ENCODE measurements at places on chromosomes 1 and 21.
A peak's percentile ranks its signal among the peaks of the same experiment; 100 is the strongest.

GRCh38 chr21:35868869-35869223 is 191.5 kb downstream of the SETD4 start:
- DNase-seq = no peak

DNA sequence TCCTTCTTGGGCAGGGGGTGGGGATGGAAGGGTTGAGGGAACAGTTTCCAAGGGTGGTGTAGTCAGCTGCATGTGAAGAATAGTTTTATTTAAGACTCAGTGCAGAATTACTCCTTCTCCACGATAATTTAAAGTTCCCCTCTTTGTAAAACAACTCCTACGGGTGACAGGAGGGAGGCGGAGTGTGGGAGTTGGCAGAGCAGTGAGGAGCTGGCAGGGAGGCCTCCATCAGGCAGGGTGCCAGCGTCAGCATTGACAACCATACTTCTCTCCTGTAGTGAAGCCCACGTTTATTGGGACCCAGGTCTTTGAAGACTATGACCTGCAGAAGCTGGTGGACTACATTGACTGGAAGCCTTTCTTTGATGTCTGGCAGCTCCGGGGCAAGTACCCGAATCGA is 93.8 kb downstream of the MTR start:
- DNase-seq = no peak

- peak; percentile 61 for DNase-seq
Observed at GRCh38 chr1:108551137-108551862, 8.6 kb upstream of the EEIG2 start.

DNA sequence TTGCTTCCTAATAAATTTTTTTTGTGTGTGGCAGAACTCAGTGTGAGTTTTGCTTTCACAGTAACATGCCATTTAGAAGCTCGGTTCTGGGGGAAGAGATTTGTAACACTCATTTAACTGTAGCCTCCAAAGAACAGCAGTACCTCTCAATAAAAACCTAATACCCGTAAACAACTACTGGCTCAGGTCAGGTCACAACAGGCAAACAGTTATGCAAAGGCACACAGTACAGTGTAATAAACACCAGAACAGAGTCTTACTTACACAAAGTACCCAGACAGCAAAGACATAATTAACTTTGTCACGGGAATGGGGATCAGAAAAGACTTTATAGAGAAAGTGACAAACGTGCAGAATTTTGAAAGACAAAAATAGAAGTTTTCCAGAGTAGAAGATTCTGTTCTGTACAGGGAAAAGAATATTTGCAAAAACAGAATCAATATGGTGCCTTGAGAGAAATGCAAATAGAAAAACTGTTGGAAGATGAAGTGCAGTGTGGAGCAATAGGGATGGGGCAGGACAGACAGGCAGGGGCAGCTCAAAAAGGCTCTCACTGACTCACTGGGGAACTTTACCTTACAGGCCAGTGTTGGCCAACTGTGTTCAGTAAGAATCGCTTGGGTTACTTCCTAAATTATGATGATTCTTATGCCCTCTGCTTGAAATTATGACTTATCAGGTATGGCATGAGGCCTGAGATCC is 38.8 kb downstream of the EGLN1 start:
- no peak for DNase-seq

DNA sequence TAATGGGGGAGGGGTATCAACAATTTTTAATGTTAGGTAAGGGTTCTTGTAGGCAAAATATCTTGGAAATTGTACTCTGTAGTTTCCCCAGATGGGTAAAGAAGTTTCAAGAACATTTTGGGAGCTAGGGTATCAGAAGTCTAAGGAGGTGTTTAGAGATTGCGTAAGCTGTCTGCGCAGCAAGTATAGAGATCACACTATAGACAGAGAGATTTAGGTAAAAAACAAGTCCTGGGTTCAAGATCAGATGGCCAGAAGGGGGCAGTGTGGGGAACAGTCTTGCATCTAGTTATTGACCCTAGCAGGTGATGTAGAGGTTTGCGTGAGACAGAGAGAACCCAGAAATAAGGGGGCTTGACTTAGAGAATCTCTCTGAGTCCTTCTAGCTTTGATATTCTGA is 80.8 kb downstream of the S1PR1 start:
- no peak for DNase-seq

DNA sequence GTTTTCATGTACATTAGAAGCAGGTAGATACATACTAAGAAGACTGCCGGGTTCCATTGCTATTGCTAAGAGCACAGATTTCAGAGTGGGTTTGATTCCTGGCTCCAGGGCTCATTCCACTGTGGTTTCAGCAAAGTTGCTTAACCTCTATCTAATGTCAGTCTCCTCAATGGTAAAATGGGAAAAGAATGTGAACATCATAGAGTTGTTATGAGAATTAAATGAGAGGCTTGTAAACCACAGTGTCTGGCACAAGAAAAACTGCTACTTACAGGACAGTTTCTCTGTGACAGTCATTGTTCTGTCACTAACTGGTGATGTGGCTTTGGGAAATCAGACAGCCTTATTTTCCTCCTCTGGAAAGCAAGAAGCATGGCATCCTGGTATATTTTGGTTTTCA is 10.7 kb upstream of the PLXNA2 start:
- no peak for DNase-seq

DNA sequence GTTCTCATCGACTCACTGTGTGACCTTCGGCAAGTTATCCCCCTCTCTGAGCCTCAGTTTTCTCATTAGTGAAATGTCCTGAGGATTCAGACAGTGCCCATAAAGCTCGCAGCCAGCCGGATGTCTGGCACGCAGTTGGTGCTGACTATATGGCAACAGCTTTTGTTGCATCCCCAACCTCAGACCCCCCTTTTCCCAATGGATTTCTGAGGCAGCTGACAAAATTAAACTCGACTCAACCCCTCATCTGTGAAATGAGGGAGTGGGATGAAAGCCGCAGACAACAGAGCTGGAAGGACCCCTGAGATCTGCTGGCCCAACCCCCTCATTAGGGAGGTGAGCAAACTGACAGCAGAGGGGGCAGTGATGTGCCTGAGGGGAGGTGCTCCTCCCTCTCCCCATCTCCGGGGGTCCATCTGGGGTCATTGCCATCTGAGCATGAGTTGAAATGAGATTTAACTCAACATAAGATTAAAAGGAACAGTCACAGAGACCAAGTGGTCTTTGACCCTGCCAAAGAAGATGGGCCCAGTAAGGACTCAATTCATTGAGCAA is 40.4 kb downstream of the NKAIN1 start:
- DNase-seq = no peak

DNA sequence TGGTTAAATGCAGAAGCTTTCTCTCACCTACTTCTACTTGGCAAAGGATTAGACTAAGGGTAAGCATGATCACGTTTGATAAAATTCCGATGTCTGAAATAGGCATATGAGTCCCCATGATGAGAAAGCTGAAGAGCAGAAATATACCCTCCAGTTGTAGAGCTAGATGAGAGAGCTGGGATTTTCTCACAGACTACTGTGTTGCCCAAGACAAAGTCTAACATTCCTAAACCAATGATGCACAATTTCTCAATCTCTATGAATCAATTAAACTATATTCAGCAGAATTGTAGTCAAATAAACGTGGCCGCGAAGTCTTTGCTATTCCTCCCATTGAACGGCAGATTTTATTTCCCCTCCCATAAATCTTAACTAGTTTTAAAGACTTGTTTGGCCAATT is 699.2 kb downstream of the KCNT2 start:
- DNase-seq = no peak

- no peak for DNase-seq
Observed at GRCh38 chr1:228059634-228060457, 22.7 kb upstream of the ARF1 start.

- DNase-seq = no peak
Observed at GRCh38 chr1:16143566-16144324, 12.1 kb downstream of the EPHA2 start.

DNA sequence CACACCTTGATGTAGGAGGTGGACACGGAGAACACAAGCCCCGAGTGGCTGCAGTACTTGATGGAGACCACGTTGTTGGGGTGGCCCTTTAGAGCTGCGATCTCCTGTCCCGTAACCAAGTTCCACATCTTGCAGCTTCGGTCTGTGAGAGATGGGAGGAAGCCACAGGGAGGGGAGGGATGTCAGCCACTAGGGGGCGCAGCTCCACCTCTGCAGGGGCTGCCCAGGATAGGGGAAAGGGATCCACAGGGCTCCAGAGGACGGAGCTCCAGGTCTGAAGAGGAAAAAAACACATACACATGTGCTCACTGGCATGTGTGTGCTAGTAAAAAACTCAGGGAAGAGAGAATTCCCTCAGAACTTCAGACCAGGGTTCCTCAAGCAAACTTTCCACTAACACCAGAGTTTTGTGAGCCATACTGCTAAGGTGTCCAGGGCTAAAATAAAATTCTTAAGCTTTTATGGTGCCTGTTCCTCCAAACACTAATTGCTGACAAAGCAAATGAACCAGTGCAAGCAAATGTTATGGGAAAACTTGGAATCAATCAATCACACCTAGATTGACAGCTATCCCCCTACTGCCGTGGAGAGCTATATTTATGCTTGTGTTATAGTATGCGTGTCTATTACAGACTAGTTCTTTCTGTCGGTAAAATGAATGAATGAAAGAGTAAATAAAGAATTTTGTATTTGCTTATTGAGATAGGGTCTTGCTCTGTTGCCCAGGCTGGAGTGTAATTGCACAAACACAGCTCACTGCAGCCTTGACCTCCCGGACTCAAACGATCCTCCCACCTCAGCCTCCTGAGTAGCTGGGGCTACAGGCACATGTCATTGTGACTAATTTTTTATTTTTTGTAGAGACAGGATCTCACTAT is 43.7 kb downstream of the KIF21B start:
- peak; percentile 21 for DNase-seq

GRCh38 chr1:58116284-58116683 is 430.2 kb downstream of the OMA1 start:
- no peak for DNase-seq

GRCh38 chr1:180975551-180975950 is 47.1 kb downstream of the STX6 start:
- DNase-seq = no peak

DNA sequence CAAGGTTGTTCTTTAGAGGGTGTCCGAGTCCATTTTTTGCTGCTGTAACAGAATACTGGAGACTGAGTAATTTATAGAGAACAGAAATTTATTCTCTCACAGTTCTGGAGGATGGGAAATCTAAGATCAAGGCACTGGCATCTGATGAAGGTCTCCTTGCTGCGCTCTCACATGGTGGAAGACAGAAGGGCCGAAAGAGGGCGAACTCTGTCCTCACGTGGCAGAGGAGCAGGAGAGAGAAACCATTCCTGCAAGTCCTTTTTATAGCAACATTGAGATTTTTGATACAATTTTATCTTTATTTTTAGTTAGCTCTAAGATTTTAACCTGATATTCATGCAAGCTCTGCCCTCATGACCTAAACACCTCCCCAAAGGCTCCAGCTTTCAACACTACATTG is 48.3 kb downstream of the ATG4C start:
- no peak for DNase-seq

DNA sequence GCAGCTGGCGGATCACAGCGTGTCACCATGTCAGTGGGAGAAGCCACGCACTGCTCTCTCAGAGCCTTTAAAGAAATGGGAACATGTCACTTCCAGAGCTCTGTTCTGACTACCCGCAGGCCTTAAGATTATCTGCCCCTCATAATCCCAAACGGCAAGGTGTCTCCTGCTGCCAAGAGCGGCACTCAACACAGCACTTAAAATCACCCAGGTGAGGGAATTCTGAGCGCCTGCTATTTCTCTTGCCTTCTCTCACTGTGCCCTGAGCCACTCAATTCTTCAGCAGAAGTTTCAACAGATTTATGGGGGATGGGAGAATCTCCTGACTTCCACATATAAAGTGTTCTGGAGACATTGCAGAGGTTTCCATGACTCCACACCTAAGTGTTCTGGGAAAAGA is 137.9 kb downstream of the LMO4 start:
- no peak for DNase-seq

DNA sequence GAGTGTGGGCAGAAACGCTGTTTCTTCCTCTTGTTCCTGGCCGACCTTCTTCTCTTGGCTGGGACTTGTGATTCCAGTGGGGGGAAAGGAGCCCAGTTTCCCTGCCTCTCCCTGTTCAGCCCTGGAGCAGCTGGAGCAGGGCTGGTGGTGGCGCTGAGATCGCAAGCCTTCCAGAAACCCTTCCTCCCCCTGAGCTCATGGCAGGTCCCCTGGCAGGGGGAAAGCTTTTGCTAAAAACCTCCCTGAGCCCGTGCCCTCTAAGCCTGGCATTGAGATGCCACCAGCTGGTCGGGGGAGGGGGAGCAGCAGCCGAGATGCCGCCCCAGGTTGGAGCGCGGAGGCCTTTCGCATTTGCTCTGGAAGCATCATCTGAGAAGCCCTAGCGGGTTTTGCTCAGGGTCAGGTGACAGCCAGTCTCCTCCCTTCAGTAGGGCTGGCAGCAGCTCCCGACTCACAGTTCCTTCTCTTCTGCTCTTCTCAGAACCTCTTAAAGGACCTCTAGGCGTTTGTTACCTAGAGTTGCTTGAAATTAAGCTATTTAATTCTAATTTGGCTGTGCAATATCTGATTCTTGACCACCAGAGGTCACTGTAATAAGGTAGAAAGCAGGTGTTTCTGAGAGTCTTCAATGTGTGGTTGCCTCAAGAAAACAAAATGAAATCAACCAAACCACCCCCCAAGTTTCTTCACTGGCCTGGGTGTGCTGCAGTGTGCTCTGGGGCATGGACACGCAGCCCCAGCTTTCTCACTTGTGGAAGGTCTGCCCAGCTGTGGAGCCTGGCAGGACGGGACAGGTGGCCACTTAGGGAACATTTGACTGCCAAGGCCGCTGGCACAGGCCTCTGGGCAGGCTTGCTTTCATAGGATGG is 257.3 kb downstream of the CAMTA1 start:
- no peak for DNase-seq

GRCh38 chr1:12678820-12679219 is 34.9 kb downstream of the AADACL4 start:
- DNase-seq = no peak

DNA sequence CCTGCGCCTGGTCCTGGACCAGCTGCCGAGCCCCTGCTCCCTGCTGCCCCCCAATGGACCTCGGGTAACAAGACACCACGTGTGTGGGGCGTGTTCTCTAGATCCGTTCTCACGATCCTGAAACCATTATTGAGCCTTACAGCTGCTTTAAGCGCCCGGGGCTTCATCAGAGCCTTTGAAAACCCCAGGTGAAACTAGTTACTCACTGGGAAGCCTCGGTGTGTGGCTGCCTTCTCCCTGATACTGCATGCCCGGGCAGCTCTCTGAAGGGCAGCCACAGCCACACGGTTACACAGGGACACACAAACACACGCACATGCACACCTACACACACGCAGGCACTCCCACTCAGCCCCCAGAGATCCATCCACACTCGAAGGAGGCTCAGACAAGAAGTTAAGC is 5.3 kb downstream of the HES2 start:
- DNase-seq = peak; percentile 39

Data from GM12864 (cell line).